ENCODE measurements at places on chromosomes 1 and 21.

DNA sequence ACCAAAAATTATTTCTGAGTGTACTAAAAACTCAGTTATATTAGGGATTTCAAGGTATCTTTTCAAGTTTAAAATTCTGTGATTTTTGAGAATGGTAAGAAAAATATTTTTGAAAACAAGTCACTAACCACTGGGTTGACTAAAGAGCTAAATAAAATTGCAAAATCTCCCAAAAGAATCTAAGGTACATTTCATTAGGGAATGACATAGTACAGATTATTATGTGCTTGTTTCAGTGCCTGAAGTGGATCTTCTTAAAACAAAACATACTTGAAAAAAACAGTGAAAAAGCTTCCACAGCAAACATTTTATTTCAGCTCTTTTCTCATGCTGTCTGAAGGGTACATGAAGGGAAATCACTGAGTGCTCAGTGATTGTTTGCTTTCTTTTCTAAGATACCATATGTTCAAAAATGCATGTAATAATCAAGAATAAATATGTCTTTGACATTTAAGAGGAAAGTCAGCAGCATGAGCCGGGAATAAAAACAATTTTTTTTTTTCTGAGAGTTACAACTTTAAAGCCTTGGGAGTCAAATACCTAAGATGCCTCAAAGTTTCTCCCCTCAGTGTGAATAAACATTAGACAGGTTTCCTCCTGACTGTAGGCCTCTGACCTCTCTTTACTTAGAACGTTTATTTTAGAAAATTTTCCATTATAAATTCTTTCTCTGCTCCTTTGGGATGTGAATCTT, 200.7 kb downstream of the KCNT2 start:
- no peak for DNase-seq

DNA sequence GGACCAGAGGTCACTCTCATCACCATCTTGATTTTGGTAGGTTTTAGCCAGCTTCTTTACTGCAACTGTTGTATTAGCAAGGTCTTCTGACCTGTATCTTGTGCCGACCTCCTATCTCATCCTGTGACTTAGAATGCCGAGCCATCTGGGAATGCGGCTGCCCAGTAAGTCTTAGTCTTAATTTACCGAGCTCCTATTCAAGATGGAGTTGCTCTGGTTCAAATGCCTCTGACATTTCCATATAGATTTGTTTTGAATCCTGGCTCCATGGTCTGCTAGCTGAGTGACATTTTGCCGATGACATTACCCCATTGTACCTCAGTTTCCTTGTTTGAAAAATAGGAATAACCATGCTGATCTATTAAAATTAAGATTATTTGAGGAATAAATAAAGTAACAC, 193.9 kb upstream of the HMCN1 start:
- DNase-seq = no peak

- DNase-seq = peak; percentile 56
Observed at GRCh38 chr1:25031601-25031965, 101.5 kb upstream of the RUNX3 start.

GRCh38 chr1:173496757-173497320, 19.7 kb downstream of the PRDX6 start:
- DNase-seq = no peak

- DNase-seq = no peak
Observed at GRCh38 chr21:18715606-18716005, 312.0 kb upstream of the TMPRSS15 start.

- DNase-seq = no peak
Observed at GRCh38 chr1:116164604-116165368, 53.6 kb downstream of the MAB21L3 start.

Data from stimulated activated CD4-positive, alpha-beta T cell treated with anti-CD3 and anti-CD28 coated beads, Interleukin-4, amount 100 ng/mL, for 48 hours (primary cell).